ENCODE measurements at places on chromosomes 6 and 20.
A peak's percentile ranks its signal among the peaks of the same experiment; 100 is the strongest.

GRCh38 chr20:39524371-39524911, 562.3 kb downstream of the DHX35 start:
- no peak for DNase-seq

GRCh38 chr6:78089531-78089930, 436.7 kb downstream of the MEI4 start:
- no peak for DNase-seq

DNA sequence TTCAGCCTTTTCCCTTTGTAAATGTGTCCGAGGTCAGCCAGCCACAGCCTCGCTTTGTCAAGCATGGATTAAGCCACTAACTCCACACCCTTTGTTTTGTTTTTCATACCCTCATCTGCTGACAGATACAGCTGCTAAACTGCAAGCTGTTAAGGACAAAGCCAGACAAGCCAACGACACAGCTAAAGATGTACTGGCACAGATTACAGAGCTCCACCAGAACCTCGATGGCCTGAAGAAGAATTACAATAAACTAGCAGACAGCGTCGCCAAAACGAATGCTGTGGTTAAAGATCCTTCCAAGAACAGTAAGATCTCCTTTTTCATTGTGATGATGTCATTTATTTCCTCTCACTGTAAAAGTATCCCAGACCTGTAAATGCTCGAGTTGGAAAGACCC, 269.3 kb downstream of the ARHGAP18 start:
- DNase-seq = peak; percentile 41

GRCh38 chr20:25258828-25259227, 10.9 kb downstream of the PYGB start:
- DNase-seq = no peak

DNA sequence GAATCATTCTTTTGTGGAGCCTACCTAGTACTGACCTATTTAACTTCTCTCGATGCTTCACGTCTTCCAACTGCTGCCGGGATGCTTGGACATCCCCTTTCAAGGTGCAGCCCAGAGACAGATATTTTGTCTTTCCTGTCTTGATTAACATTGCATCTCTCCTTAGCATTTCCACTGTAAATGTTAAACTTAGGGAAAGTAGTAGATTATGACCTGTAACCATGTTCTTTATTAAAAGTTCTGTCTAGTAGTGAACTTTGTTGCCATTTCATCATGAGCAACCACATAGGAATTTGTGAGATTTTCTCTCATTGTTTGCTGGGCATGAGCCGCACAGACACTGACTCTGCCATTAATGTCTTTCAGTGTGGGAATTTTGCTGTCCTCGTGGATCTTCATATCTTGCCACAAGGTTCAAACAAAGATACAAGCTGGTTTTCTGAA, 117.9 kb downstream of the JAG1 start:
- no peak for DNase-seq

- DNase-seq = no peak
Observed at GRCh38 chr20:24106150-24106800, 117.7 kb upstream of the GGTLC1 start.

GRCh38 chr6:143522039-143522600, 10.6 kb upstream of the FUCA2 start:
- DNase-seq = no peak

- DNase-seq = no peak
Observed at GRCh38 chr6:71724456-71725125, 161.8 kb upstream of the RIMS1 start.

DNA sequence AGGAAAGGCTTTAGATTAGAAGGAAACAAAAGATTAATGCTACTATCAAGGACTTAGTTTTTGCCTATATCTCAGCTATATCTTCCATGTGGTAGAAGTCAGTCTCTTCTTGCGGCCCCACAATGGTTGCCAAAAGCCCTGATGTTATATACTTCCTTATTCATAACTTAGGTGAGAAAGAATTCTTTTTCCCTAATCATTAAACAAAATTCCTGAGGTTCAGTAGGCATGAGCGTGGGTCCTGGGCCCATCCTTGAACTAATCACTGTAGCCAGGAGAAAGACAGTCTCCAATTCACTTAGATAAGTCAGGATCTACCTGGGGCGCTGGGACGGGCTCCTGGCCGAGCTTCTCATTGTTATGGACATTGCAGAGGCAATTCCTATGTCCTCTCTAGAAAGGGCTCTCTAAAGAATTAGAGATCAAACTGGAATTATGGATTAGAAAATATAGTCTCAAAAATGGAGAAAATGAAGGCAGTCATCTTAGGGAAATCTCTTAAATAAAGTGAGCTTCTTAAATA, 134.3 kb downstream of the KIF6 start:
- no peak for DNase-seq

DNA sequence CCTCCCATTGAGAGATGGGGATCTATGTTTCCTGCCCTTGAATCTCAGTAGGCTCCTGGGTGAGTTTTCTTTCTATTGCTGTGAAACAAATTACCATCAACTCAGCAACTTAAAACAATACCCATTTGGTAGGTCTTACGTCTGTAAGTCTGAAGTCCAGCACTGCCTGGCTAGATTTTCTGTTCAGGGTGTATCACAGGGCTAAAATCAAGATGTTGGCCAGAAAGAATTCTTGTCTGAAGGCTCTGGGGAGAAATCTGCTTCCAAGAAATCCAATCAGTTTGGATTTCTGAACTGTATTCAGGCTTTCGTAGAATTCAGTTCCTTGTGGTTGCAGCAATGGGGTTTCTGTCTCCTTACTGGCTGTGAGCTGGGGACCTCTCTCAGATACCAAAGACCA, 99.6 kb upstream of the SLC24A3 start:
- DNase-seq = no peak

DNA sequence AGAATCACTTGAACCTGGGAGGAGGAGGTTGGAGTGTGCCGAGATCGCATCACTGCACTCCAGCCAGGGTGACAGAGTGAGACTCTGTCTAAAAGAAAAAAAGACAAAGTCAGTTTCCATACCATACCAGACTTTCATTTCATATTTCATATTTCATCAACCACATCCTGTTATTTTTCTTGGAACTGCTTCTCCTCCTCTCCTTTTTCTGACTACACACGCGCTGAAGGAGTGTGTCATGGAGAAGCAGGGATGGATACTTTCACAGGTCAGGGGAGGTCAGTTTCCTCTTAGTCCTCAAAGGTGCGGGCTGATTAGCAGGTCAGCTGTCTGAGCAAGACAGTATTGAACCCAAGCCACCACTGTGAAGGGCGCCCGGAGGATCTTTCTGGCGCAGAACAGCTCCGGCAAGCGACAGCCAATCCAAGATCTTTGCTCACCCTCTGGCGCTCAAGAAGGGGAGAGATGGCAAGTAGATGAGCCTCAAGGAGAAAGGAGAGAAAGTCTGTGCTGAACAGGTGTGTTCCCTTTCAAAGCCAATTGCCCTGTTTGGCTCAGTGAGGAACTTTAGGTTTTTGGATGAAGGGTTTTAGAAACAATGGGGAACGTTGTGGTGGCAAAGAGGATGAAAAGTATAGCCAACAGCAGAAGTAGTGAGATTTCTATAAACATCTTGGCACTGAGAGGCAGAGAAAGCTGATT, 18.9 kb upstream of the SYNJ2 start:
- DNase-seq = no peak

GRCh38 chr6:166959911-166960608, 3.7 kb upstream of the RNASET2 start:
- DNase-seq = no peak

DNA sequence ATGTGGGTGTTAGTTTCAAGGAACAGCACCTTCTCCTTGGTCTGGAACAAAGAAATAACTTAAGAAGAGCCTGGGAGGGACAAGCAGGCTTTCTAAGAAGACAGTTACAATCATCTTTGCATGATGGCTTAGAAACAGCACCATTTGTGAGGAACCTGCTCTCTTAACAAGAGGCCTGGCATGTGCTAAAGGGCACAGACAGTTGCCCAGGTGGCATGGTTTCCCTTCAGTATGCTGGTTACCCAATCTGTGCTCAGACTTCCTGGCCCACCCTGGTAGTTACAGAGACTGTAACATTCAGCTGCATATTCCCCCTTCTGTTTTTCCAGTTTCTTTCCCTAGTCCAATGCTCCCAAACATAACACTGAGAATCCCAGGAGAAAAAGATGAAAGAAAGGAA, 84.0 kb downstream of the CHD6 start:
- no peak for DNase-seq

- no peak for DNase-seq
Observed at GRCh38 chr6:156612361-156612760, 164.8 kb upstream of the ARID1B start.

DNA sequence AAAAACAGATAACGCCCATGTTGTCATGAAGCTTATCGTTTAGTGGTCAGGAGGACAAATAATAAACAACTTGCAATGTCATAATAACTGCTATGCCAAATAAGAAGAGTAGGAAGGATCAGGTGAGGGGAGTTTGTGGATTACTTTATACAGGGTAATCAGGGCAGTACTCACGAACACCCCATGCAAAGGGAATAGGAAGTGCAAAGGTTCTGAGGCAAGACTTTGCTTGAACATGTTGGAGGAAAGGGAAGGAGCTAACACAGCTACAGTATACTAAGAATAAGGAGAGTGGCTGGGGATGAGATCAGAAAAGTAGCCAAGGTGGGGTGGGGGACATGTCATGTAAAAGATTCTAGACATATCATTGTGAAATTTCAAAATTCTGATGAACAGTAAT, 292.0 kb upstream of the RUNX2 start:
- no peak for DNase-seq

DNA sequence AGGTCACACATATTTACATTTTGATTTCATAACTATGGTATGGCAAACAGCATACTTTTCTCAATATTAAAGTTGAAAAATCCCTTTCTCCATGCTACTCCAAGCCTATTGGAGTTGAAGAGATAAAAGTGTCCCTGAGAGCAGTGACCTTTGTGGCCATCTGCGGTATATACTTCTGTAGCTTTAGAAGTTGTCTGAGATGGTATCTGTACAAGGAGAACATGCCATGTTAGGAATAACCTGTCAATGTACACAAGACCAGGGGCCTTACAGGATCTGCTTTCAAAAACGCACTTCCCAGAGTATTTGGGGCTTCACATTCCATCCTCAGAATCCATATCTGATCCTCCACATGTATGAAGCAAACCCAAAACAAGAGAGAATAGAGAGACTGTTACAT, 226.7 kb downstream of the MEI4 start:
- DNase-seq = no peak

GRCh38 chr6:148440016-148440415, 97.4 kb downstream of the SASH1 start:
- no peak for DNase-seq

DNA sequence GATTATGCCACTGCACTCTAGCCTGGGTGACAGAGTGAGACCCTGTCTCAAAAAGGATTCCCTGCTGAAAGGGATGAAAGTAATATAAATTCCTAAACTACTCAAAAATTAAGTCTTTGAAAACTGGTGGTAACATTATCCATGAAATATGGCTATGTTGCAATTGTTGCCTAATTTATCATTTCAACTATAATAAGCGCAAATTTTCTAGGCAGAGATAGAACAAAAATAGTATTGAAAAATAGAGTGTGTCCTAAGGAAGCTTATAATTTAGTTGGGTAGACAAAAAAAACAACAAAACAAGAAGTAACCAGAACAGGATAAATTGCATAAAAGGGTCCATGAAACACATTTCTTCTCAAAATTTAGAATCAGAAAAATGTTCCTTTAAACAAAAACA, 68.0 kb downstream of the FKBP5 start:
- DNase-seq = no peak

GRCh38 chr20:59829054-59829785, 104.2 kb downstream of the SYCP2 start:
- DNase-seq = peak; percentile 61

- no peak for DNase-seq
Observed at GRCh38 chr6:50791900-50792508, 26.7 kb upstream of the TFAP2B start.

GRCh38 chr20:47113362-47114109, 218.9 kb downstream of the EYA2 start:
- no peak for DNase-seq

DNA sequence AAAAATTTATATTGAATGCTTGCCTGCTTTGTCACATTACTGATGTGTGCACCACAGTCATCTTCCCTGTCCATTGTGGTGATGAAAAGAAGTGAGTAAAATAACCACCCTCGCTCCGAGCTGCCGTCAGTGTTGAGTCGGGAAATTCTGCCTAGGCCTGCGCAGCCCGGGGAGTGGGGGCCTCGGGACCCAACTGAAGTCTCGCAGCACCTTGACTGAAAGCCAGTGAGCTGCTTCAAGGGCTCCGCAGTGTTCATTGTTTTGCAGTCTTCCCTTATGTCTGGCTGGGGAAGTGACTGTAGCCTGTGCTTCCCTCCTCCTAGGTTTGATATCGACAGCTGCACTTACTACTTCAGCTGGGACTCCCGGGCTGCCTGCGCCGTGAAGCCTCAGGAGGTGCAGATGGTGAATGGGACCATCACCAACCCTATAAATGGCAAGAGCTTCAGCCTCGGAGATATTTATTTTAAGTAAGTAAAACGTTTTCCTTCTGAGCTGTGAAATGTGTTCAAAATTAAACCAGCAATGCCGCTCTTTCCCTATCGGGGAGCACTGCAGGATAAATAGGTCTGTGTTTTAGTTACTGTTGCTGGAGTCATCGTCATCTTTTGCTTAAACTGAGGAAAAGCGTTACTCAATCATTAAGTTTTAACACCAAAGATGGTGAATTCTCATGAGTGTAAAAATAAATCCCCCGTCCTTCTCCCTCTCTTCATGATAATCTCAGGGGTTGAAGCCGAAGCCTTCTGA, 32.7 kb upstream of the SLC22A1 start:
- no peak for DNase-seq

- no peak for DNase-seq
Observed at GRCh38 chr20:673603-674001, 2.0 kb downstream of the SCRT2 start.

DNA sequence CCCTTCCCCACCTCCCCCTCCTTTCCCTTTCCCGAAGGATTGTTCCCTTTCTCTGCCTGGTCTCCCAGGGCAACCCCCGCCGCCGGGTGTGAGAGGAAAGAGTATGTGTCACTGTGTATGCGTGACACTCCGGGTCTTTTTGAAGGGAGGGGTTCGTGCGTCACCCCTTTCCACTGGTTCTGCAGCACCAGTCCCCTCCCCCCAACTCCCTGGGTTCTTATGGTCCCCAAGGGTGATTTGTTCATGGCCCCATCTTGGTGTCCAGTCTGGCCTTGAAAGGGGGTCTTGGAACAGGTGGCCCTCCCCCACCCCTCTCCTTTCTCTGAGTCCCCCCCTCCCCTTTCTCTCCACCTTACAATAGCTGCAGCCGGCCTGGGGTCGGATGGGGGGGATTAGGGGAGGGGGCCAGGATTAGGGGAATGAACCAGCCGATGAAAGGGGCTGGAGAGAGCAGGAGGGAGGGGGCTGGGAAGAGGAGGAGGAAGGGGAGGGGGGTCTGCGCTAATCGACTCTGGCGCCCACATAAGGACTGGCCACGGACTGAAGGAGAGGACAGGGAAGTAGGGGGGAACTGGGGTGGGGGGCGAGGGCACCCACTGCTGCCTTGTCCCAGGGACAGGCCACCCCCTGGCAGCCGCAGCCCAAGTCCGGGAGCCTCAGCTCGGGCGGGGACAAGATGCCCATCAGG, 1.3 kb upstream of the RING1 start:
- DNase-seq = no peak

- DNase-seq = no peak
Observed at GRCh38 chr20:53737396-53738038, 143.9 kb upstream of the ZNF217 start.

Measured in posterior vena cava (tissue), 2 donors.